ENCODE measurements at places on chromosomes 4 and X.

DNA sequence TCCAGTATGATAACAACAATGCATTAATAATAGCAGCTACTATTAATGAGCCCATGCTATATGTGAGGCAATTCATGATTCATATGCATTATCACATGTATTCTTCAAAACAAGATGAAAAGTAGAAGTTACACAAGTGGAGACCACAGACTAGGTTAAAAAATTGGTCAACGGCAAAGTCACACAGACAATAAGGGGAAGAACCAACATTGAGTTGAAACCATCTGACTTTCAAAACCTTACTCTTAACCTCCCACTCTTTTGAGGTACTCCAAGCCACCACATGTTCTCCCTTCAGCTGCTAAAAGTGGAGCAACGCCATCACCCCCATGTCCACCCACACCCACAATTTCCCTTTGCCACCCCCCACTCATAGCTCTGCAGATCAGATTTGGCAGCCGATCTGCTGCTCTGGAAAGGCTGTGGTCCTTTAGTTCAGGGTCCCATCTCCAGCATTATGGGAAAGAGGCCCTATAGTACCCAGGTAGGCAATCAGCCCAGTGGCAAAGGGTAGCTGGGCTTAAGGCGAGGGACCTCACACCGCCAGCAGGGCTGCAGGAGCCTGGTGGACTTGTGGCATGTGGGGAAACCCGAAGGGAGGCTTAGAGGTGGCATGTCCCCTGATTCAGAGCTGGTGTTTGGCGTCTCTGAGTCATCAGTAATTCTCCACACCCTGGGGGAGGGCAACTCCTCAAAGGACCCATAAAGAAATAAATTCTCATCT lies 33.5 kb upstream of the CYBB start:
- DNase-seq: peak; percentile 62

- DNase-seq: no peak
Observed at GRCh38 chr4:185738038-185738552, 73.9 kb downstream of the SORBS2 start.

DNA sequence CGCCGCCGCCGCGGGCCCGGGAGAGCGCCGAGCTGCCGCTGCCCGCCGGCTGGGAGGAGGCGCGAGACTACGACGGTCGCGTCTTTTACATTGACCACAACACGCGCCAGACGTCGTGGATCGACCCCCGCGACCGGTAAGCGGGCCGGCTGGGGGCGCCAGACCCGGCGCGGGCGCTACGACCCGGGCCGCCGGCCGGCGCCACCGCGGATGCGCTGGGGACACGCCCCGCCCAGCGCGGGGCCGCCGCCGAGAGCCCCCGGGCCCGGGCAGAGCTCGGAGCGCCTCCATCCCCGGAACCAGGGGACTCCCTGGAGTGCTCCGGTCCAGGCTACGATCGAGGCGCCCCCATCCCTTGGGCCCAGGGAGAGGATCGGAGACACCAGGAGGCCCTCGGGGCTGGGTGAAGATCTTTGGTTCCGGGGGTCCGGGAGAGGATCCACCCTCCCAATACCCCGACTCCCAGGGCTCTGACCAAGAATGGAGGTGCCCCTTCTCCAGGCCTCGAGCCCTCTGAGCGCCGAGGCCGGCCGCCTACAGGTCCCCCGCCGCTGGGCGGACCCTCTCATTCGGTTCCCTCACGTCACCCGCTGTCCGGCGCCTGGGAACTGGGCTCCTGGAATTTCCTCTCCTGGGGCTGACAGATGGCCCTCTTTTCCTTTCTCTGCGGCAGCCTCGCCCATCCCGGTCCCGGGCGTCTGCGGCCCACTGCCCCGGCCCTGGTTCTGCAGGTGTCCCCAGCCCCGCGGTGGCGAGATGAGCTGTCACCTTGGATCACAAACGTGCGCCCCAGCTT lies 48.8 kb downstream of the CLDN34 start:
- no peak for DNase-seq

- no peak for DNase-seq
Observed at GRCh38 chr4:162162672-162163071, 1.1 kb downstream of the FSTL5 start.

GRCh38 chr4:158671665-158671914 lies at the start of gene C4orf46:
TSS of gene C4orf46 (minus strand) at chr4:158671887. CDS start at chr4:158671801, 86 bp downstream.
- DNase-seq: no peak

- peak; percentile 76 for DNase-seq
Observed at GRCh38 chr4:184762100-184762499, 28.2 kb upstream of the CENPU start.

DNA sequence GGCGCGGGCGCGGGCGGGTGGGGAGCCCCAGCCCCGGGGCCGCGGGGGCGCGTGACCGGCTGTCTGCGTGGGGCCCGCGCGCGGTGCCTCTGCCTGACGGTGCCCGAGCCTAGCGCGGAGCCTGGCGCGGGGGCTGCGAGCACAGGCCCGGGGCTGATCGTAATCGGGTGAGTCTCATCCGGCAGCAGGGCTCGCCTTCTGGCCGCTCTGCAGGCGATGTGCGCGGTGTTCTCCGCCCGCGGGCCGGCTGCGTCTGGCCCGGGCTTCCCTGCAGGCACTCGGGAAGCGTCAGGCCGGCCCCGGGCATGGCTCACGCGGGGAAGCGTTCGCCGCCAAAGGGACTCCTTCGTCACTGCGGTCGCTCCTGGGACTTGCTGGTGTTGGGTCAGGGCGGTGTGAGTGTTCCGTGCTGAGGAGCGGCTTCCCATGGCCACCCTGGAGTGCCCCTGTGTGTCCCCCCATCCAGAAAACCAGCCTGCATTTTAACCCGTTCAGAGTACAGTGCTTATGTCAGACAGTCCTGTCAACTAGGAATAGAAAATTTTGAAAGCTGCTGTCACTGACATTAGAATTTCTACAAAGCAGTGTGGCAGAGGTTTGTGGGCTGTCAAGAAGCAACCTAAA lies 40.6 kb downstream of the FAM149A start:
- DNase-seq: peak; percentile 15

DNA sequence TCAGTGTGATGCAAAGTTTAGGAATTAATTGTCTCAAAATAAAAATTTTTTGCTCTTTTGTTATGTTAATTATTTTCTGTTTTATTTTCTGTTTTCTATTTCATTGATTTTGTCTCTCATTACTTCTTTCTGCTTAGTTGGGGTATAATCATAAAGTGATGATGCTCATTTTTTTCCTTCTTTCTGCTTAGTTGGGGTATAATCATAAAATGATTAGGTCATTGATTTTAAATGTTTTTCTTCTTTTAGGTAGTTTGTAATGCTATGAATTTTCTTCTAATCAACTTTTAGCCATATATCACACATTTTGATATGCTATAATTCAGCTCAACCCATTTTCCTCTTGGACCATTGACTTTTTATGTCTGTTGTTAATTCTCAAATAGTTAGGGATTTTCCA lies 43.7 kb downstream of the NEUROG2 start:
- no peak for DNase-seq

- no peak for DNase-seq
Observed at GRCh38 chrX:87526281-87526680, 8.7 kb downstream of the KLHL4 start.

DNA sequence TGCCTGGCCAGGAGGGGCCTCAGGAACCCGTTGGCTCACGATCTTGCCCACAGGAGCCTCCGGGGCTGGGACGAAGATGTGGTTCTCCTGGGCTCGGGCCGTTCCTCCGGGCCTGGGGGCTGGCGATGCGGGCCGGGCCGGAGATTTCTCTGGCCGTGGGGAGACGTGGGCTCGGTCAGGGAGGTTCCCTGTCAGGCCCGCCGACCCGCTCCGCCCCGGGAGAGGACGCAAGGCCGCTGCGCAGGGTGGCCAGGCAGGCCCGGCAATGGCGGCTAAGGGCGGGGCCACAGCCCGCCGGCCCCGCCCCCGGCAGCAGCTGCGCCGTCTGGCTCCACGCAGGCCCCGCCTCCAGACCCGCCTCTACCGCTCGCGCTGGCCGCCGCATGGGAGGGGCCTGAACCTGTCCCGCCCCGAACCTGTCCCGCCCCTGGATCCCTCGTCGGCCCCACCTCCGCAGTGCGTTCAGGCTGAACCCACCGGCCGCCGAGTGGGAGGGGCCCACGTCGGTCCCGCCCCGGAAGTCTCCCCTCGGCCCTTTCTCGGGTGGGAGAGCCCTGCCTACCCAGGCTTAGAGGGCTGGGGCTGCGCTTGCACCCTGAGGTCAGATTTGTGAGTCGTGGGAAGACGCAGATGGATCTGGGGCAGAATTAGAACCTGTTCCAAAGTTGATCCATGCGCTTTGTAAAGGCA lies at the start of gene FAM3A:
TSS of gene FAM3A (minus strand) at position 267 of the 690 bp plus-strand sequence. CDS start 460 bp downstream, outside the sequence.
- peak; percentile 96 for DNase-seq

DNA sequence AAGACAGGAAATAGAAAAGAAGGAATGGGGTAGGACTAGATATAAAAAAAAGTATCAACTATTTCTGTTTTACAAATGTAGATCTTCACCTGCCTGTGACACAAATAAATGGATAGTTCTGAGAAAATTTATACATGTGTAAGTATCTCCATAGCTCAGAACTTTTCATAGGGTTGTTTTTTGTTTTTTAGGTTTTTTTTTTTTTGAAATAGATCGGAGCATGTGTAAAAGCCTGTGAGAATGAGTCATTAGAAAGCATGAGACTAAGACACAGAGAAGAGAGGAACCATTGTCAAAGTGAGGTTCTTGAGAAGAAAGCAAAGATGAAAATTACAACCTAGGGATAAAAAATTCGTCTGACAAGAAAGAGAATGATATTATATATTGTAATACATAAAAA lies 481.6 kb downstream of the PABPC4L start:
- no peak for DNase-seq
